ENCODE measurements at places on chromosomes 5 and 9.

DNA sequence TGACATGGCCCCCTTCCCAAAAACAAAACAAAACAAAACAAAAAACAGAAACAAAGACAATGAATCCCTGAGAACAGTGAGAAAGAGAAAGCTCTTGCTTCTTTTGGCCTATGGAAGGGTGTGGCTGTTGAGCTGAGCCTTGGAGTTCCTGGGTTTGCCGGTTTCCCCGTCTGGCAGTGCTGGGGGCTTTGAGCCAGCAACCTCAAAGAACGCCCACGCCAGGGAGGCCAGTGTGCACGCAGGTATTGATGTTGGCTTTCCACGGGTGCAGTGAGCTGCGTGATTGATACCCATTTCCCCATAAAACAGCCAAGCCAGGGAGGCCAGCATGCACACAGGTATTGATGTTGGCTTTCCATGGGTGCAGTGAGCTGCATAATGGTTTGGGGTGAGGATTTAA is 8.3 kb upstream of the LCN1 start:
- no peak for DNase-seq

DNA sequence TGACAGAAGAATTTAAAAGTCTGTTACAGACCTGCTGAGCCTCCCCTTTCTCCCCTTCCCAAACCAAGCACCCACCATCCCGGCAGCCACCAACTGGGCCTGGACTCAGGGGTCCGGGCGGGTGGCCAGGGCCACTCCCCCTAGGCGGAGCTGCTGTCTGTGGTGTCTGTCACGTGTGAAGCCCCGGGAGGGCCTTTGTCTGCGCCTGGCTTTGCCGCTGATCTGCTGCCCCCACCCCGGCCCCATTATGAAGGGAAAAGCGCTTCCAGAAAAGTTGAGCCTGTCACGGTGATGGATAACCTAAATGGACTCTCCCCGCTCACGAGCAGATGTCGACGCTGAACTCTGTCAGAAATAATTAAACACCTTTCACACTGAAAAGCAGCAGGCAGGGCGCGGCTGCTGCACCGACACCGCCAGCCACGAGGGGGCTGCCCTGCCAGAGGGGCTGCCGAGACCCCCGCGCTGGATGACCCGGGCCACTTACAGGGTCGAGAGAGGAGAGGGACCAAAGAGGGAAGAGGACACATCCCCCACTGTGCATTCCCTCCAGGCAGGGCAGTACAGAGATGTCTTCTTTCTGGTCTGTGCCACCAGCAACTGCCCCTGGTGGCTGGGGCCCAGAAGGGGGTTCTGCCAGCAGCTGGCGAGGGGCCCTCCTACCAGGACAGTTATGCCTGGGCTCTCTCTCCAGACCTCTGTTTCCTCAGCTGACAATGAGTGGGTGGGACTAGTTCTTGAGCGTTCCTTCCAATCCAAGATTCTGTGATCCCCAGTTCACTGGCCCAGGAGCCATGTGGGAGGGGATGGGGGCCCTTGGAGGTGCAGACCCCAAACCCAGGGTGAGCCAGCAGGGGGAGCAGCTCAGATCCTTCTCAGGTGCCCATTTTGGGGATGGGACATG is 36.0 kb upstream of the BARHL1 start:
- DNase-seq: no peak

DNA sequence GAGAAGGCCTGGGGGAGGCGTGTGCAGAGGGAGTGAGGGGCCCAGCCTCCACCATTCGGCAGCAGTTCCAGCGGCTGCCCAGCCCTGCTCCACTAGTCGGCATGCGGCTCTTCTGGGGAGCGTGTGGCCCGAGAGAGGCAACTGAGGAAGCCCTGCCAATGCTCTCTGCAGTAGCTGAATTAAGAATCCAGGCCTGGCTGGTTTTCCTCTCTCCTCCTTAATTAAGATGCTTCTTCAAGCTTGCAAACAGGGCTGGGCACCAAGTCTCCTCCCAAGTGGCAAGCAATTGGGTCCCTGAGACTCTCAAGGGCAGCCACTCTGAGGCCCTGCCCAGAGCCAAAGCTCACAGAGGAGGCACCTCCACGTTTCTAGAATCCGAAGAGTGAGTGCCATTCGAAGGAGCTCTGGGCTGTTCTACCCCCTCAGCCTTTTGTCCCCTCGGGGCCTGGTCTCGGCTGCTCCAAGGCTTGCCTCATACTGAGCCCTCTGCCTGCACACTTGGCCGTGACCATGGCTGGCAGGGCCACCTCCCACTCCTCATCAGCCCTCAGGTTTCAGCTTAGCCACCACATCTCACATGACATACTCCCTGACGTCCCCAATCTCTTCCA is 75.4 kb upstream of the LRRTM2 start:
- no peak for DNase-seq

DNA sequence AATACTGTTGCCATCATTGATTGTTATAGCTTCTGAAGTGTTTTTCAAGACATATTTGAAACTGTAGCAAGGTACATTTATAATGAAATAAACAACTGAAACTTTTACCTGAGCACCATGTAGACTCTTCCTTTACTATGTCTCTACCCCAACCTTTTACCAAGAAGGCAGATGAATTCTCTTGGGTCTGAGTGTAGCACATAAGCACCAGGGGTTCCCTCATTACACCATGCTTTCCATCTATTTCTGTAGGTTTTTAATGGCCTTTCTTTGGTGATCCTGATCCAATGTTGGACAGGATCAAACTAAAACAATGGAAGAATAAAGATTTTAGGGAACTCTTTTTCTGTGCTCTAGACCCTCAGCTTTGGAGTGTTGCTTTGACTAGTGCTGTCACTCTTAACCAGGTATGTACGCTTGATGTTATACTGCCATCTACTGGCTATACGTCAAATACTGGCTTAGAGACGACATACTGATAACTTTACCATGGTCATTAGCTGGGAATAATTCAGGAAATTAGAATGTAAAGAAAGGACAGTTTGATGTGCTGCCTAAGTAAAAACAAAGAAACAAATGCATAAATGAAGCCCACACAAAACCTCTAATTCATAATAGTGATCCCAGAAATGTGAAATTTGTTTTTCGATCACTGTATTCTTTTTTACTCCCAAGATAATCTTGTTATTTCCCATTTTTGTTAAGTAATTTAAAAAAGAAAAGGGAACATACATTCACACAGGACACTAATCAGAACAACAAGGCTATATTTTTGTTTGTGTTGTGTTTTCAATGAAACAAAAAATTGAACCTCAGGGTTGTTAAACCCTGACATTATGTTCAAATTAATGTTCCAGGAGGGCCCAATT is 30.7 kb downstream of the IFNW1 start:
- peak; percentile 78 for DNase-seq

- no peak for DNase-seq
These were observed 440.5 kb upstream of the ZNF608 start for GRCh38 chr5:125186911-125187375.

DNA sequence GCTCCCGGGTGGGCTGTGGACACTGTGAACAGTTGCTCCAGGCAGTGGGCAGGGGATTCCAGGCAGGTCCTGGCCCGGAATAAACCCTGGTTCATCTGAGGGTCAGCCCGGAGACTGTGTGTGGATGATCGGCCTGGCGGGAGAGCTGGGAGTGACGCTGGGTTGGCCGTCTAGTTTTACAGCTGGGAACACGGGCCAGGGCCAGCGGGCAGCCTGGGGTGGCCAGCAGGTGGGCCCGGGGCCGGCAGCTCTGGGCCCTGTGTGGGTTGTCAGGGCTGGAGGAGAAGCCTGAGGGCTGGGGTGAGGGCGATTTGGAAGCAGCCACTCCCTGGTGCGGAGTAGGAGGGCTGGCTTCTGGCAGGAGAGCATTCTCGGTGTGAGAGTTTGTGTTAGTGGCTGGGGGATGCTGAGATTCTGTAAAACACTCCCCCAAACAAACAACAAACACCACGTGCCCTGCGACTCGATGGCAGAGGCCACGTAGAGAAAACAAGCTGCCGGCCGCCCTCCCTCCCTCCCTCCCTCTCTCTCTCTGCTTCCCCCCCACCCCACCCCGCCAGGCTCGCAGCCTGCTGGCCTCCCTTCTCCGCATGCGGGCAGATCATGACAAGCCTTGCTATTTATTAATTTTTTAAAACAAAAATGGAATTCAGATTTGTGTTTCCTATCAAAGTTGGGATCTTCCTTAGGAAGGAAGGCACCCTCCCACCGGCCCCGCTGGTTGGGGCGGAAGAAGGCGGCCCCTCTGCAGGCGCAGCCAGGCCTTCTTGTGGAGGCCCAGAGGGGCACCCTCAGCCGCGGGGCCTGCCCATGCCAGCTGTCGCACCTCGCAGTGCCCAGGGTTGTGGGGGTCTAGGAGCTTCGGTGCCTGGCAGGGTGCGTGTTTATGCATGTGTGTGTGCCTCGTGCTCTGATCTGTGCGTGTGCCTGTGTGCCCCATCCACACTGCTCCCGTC is 49.5 kb downstream of the RXRA start:
- DNase-seq: no peak

DNA sequence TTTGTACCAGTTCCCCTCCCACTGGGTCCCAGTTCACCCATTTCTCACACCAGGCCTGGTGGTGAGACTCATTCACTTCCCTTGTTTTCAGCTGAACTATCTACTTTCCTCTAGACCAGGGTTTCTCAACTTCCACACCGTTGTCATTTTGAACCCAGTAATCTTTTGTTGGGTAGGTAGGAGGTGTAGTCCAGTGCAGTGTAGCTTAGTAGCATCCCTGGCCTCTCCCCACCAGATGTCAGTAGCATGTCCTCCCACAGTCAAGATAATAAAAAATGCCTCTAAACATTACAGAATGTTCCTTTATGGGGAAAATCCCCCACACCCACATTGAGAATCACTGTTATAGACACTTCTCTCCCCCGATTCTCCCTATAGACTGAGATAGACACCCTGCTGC is 299.1 kb downstream of the EPB41L4A start:
- no peak for DNase-seq

DNA sequence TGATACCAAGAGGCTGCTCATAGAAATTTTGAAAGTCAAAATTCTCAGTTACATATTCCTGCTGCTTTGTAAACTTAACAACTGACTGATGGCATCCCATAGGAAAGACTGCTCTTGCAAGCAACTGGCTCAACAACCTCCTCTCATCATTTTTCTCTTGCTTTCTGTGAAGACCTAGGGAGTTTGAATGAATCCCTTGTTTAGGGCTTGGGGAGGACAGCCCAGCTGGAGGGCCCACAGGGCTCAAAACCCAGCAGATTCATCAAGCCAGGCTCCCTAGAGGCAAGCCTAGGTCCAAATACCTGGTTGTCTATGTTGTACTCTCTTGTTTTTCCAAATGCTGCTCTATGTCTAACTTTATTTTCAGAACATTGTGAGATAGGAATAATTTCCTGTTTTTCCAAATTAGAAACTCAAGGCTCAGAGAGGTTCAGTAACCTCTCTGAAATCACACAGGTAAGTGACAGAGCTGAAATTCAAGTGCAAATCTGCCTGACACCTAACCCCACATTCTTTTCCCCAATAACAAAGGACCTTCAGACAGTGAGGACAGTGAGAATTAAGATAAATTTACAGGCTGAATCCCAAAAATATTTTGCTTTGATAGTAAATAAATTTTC is 558.9 kb upstream of the KLF4 start:
- no peak for DNase-seq

- DNase-seq: no peak
These were observed 5.6 kb downstream of the GBA2 start for GRCh38 chr9:35743452-35743851.

GRCh38 chr5:77003246-77003645 is 27.0 kb upstream of the AGGF1 start:
- DNase-seq: no peak

DNA sequence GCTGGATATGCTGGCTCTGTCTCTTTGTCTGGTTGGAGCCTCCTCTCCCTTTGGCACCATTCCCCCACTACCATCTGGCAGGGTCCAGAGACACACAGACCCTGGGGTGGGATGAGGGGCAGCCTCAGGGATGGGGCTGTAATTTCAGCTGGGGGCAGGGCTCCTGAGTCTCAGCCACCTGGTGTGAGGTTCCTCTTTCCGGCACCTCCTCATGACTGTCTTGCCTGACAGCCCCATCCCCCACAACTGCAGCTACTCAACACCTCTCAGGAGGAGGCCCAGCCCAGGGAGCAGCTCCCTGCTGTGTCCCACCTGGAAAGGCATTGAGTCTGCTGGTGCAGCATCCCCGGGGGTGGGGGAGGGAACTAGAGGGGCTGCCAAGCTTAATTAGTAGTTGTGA is 11.7 kb upstream of the RPS14 start:
- no peak for DNase-seq

GRCh38 chr5:163303718-163304117 is 133.7 kb upstream of the CCNG1 start:
- no peak for DNase-seq

DNA sequence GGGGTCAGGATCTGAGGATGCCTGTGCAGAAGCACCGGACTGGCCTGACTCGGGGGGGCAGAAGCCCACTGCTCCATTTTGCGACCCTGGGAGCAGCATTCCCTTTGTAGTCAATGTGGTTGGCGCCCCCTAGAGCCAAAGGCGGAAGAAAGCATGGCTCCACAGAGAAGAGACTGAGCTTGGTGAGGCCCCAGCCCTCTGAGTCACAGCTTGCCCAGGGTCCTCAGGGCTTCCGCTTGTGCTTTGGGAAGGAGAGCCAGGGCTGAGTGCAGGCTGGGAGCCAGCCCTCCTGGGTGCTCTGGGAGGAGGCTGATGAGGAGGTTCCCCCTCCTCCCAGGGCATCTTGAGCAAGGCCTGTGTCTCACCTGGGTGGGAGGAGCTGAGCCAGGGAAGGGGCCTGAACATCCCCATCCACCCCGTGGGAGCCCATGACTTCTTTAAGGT is 5.5 kb upstream of the AQP3 start:
- peak; percentile 48 for DNase-seq

DNA sequence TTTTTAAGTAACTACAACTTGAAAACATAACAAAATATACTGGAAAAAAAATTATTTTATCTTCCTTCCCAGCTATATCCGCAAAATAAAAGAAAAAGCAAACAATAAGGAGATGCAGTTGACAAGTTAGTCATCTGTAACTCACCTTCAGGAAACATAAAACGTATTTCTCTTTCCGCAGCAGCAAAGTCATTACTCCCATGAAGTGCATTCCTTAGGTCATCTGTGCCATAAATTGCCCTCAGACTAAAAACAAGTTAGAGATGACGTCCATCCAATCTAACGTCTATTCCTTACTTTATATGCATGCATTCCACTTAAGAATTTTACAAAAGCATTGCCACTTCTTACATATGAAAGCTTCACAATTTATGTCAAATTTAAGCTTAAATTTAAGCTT is 10.9 kb downstream of the NME5 start:
- no peak for DNase-seq
